Effector CD8-positive, alpha-beta T cell (primary cell): ENCODE measurements at places on chromosomes 3 and 15.

DNA sequence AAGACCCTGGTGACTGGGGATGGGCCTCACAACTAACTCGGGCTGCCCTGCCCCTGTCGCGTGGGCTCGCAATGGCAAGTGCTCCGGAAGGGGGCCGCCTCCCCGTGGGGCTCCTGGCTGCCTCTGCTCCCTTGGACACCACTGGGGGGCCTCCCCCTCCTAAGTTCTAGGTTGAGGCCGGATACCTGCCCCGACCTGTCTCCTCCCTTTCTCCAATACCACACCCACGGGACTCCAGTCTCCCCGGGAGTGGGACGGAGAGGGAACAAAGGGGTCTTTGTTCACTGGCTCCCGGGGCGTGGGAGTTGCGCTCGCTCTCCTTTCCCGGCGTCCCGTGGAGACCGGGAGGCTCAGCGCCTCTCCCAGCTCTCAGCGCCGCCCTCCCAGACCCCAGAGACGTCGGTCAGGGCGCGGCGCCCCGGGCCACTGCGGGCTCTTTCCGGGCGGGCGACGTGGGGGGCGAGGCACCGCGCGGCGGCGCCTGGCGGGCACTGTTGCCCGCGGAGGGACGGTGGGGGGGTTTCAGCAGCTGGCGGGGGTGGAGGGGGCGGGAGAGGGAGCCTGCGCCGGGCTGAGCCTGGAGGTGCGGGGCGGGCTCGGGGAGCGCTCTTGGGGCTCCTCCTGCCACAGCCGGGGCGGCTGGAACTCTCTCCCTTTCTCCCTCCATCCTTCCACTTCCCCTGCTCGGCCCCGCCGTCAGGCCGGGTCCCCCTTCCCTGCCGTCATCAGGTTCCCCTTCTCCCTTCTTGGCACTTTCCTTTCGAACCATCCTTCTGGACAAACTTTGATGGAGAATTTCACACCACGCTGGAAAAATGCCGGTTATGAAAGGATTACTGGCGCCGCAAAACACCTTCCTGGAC lies at the start of gene KCNH8:
TSS of gene KCNH8 (plus strand) at position 606 of the 863 bp plus-strand sequence. CDS start at position 816, 210 bp downstream.
- peak; percentile 4 for DNase-seq

- no peak for DNase-seq
Measured at GRCh38 chr3:148962513-148962912, 28.8 kb upstream of the GYG1 start.

GRCh38 chr15:63502137-63502766 lies 2.1 kb upstream of the USP3 start:
- no peak for DNase-seq

GRCh38 chr15:64842096-64842939 lies 603 bp downstream of the PLEKHO2 start:
- DNase-seq, result no peak

DNA sequence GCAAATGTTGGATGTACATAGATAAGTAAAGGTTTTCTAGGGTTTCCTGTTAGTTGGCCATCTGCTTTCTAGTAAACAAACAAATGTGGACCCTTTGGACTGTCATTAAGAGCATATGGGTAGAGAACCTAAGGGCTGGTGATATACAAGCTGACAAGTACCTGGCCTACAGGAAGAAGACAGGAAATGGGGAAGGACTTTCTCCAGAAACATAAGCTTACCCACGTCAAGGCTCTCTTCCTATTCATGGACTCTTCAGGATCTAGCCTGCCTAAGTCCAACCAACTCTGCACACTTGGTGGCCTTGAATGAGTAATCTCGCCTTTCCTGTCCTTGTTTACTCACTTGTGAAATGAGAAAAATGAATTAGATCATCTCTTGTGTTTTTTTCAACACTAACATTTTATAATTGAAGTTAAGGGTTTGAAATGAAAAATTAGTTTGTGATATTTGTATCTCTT lies 22.2 kb upstream of the GOLIM4 start:
- DNase-seq, result no peak

GRCh38 chr15:90560229-90560776 lies 30.6 kb downstream of the CRTC3 start:
- no peak for DNase-seq

DNA sequence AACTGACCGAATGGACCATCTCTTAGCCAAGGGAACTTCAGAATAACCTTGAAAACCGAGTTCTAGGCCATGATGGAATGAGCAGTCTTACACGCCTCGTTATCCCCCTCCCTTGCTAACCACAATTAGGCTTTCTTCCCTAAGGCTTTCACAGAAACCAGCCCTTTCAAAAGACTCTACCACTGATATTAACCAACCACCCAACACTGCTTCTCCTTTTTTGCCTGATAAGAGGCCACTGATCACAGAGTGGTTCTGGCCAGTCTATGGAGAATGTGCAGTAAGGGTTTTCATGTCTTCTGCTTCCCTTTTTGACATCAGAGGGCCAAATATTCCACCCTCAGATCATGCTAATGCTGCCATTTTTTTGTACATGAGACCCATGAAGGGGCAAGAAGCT lies 59.3 kb downstream of the MCF2L2 start:
- DNase-seq, result no peak

DNA sequence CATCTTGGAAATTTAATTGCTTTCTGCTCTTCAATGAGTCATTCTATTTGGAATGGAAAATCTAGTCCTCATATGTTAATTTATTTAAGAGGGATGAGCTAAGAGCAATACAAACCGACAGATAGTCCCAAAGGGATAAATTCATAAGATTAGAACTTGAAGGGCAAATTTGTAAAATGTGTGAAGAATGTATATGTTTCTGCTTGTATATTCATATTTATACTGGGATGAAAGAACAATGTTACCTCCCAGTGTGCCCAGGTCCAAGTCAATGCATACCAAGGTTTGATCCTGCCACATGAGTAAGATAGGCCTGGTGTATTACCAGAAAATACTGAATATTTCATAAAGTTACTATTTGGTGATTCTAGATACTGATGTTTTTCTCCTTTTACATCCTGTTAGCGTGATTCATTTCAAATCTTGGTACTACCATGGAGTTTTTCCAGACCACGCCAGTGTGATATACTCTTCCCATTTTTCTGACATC lies 255.6 kb upstream of the SEMA6D start:
- no peak for DNase-seq

DNA sequence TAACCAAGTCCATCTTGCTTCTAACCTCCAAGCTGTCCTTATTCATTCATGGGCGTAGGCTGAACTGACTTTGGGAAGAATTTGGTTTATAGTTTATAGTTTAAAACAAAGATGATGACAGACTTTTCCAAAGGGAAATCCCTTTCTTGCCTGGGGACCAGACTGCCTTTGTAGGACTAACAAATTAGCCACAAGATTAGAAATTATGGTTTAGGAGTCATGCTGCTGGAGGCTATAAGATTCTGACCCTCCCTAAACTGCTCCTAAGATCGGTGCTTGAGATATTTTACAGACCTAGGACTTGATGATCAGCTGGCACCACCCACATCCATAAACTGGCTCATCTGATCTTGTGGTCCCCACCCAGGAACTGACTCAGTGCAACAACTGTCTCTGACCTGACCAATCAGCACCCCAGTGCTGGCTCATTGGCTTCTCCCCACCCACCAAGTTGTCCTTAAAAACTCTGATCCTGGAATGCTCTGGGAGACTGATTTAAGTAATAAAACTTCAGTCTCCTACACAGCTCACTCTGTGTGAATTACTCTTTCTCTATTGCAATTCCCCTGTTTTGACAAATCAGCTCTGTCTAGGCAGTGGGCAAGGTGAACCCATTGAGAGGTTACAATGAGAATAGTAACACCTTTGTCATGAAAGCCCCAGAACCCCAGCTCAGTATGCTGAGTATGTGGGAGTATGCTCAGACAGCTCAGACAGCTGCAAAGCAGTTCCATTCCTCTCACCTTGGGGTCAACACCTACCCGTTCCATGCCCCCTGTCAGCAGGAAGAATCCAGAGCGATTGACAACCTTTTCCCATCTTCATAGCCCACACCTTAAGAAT lies 51.6 kb upstream of the C15orf39 start:
- no peak for DNase-seq

GRCh38 chr3:131518680-131519079 lies 15.9 kb upstream of the MRPL3 start:
- no peak for DNase-seq

DNA sequence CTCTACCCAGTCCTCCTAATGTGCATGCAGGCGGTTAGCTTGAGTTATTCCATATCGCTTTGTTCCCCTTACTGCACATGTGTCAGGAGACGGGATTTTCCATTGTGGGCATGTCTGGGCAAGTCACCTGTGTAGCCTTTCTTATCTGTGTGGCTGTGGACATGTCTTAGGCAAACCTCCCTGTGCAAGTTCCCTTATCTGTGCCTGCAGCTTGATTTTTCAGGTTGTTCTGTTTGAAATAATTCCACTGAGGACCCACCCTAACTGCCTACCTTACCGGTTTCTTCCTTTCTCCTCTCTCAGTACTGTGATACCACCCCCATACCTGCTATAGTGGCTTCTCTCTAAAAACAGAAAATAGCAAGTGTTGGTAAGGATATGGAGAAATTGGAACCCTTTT lies 113.6 kb downstream of the NEO1 start:
- no peak for DNase-seq

- no peak for DNase-seq
Measured at GRCh38 chr3:7713724-7714123, 787.9 kb upstream of the LMCD1 start.

DNA sequence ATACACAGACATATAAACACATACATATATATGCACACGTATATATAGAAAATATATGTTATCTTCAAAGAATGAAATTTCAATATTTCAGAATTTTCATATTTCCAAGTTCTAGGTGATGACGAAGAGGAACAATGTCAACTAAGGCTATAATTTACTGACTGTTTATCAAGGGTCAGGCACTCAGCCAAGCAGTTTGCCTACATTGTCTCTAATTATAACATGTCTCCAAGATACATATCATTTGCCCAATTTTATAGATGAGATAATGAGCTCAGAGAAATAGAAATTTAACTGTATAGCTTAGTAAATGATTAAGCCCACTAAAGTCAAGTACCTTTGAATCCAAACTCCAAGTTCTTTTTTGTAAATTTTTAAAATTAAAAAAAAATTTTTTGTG lies 99.9 kb upstream of the PLSCR4 start:
- no peak for DNase-seq

- DNase-seq, result no peak
Measured at GRCh38 chr15:62756995-62757360, 285.6 kb upstream of the TPM1 start.

GRCh38 chr3:122006267-122006666 lies 15.8 kb downstream of the ILDR1 start:
- DNase-seq, result no peak

GRCh38 chr15:29870495-29871151 lies 48.4 kb upstream of the TJP1 start:
- DNase-seq, result no peak

GRCh38 chr3:12424635-12425319 lies 59.5 kb upstream of the TSEN2 start:
- DNase-seq, result no peak
